ENCODE measurements at places on chromosomes 13 and 19. TPM values are rescaled to one million over a fixed set of nuclear protein-coding genes. Genes with fewer than 3 reads are reported as not detected.

FXYD5 gene
- polyA plus RNA-seq: 31.2 TPM

DNA sequence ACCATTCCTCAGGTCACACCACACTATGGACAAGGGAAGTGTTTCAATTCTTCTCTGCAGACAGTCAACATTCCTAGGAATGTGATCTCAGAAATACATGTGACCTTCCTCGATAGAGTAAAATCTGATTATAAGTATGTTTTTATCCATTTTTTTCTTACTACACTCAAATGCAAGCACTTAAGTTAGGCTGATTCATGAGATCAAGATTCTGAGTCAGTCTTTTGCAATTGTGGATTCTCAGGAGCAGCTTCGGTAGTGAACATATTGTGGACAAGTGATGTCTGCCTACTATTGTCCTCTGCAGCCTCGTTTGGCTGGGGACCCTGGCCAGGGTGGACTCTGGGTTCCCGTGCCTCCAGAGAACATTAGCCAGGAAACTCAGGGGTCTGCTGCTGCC is 3.2 kb downstream of the SERPINE3 start:
- no peak for DNase-seq

- DNase-seq: no peak
These were observed 46.9 kb downstream of the KLF2 start for GRCh38 chr19:16371540-16371986.

DNA sequence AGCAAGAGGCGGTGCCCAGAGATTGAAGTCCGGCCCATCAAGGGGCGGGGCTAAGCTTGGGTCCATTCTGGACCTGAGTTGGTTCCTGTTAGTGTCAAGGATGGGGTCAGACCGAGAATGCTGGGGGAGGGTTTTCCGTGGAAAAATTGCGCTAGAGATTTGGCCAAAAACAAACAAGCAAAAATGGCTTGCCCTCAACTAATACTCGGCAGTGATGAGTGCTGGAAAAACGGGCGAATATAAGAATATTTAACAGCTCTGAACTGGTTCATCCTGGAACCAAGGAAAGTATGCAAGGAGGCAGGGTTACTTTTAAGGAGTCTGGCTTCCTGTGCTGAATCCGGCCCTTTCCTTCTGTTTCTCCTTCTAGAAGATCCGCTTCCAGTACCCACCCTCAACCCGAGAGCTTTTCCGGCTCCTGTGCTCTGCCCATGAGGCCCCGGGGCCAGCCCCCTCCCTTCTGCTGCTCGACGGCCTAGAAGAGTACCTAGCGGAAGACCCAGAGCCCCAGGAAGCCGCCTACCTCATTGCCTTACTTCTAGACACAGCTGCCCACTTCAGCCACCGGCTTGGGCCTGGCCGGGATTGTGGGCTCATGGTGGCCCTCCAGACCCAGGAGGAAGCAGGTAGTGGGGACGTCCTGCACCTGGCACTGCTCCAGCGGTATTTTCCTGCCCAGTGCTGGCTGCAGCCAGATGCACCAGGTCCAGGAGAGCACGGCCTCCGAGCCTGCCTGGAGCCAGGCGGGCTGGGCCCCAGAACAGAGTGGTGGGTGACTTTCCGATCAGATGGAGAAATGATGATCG is 880 bp downstream of the SWSAP1 start:
- peak; percentile 63 for DNase-seq

CYP4F8 gene
- not detected for polyA plus RNA-seq

Measured in ovary (tissue), 10 donors.